ENCODE measurements at places on chromosomes 6 and 20.

DNA sequence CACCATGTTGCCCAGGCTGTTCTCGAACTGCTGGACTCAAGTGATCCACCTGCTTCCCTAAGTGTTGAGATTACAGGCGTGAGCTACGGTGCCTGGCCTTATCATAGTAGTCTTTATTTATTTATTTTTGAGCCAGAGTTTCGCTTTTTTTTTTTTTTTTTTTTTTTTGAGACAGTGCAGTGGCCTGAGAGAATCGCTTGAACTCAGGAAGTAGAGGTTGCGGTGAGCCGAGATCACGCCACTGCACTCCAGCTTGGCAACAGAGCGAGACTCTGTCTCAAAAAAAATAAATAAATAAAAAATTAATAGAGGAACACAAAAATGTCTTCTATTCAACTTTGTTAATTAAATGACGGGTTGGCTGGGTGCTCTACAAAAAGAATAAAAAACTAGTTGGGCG, 12.9 kb downstream of the MAPRE1 start:
- no peak for DNase-seq

DNA sequence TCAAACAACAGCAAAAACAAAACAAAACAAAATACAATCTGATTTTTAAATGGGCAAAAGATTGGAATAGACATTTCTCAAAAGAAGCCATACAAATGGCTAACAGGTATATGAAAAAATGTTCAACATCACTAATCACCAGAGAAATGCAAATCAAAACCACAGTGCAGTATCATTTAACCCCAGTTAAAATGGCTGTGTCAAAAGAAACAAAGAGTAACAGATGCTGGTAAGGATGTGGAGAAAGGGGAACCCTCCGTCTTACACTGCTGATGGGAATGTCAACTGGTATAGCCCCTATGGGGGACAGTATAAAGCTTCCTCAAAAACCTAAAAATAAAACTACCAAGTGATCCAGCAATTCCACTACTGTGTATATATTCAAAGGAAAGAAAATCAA, 10.9 kb upstream of the NELFCD start:
- no peak for DNase-seq

DNA sequence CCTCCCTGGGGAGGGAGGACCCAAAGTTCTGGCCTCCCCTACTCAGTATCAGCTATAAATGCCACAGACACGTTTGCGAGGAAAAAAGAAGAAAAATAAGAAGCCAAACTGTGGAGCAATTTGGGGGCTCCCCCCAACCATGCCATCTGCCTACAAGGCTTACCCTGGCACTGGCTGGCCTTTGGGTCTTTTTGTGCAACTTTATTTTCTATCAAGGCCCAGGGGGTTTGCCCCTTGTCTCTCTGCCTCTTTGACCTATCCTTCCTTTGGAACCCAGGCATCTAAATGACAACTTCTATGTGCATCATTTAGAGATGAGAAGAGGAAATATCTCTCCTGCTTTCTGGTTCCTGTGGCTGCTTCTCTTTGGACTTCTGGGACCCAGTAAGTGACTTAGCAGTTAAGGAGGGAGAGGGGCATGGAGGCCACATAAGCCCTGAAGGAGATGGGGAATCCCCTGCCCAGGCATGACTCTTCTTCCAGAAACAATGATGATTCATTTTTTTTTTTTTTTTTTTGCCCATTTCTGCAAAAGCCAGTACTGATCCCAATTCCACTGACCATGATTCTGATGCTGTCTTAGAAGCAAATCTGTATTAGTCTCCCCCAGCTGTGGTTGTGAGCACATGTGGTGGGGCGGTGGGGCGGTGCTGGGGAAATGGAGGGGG, at the start of gene MUC22:
Gene MUC22, plus strand, starts transcription at position 82 of the 668 bp plus-strand sequence. Its CDS starts 233 bp downstream, at position 315.
- no peak for DNase-seq

- no peak for DNase-seq
These were observed 46.9 kb upstream of the NRSN1 start for GRCh38 chr6:24079076-24079475.
